ENCODE measurements at places on chromosomes 1 and 21. TPM values are rescaled to one million over a fixed set of nuclear protein-coding genes. Genes with fewer than 3 reads are reported as not detected.

RGS5 gene
- total RNA-seq, result 3.7 TPM

CFAP126 gene
- not detected for total RNA-seq

SLC44A3 gene
- total RNA-seq, result 0.25 TPM

LAMC2 gene
- total RNA-seq, result not detected

MYOM3 gene
- not detected for total RNA-seq

AADACL4 gene
- not detected for total RNA-seq

- H3K4me3 ChIP-seq, result no peak overlapping the region
- peaks cover 3% of the 10 kb centered on the region for H3K4me1 ChIP-seq
- no peak overlapping the region for H3K27ac ChIP-seq
- peaks cover 2% of the 10 kb centered on the region for H3K27me3 ChIP-seq
Measured at GRCh38 chr1:115112496-115113375, 23.4 kb upstream of the TSPAN2 start.

DNA sequence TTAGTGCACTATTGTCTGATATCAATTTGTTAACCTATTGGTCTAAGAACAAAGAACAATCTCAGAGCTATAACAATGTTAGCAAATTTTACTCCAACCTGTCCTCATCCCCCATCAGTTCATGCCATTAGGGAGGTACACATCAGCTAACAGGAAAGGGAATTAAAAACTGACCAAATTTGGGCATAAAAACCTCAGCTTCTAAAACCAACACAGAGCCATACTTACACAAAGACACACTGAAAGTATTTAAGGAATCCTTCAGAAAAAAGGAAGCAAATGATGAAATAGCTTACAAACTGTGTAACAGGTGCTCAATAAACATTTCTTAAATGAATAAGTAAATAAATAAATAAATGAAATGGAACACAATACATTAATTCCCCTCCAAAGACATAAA is 89.2 kb downstream of the TTLL7 start:
- no peaks in the 10 kb centered on the region for H3K4me1 ChIP-seq
- DNase-seq, result no peak
- peaks cover 35% of the 10 kb centered on the region for H3K27me3 ChIP-seq
- no peak overlapping the region for H3K4me3 ChIP-seq
- no peak overlapping the region for H3K27ac ChIP-seq

DNA sequence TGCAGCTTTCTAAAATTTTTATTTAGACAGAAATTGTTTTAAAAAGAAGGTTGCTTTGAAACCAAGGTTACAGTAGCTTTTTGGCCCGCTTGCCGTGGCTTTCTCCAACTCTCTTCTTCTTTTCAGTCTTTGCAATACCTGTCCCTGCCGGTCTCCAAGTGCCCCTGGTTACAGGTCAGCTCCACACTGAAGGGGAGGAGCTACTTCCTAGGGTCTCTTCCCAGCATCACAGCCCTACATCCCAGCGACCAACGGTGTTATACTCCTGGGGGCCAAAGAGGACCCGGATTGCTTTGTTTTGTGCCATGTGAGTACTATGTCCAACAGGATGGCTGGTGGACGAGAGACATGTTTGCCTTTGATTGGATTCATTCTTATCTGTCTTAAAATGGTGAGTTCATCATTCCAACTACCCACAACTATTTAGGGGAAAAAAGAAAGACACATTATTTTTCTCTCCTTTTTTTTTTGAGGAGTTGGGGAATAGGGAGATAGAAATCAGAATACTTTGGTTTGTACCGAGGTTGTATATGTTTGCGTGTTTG is at the start of gene FNDC7:
TSS of gene FNDC7 (plus strand) at position 303 of the 545 bp plus-strand sequence. CDS start at position 329, 26 bp downstream.
- no peak for DNase-seq
- H3K36me3 ChIP-seq, result no peaks in the 10 kb centered on the region
- no peak within 1 kb of the TSS for H3K4me3 ChIP-seq
- peaks cover 6% of the 10 kb centered on the region for H3K27me3 ChIP-seq
- no peak within 1 kb of the TSS for H3K27ac ChIP-seq

- H3K27ac ChIP-seq, result no peak overlapping the region
- no peak overlapping the region for H3K4me3 ChIP-seq
- H3K27me3 ChIP-seq, result no peaks in the 10 kb centered on the region
- H3K36me3 ChIP-seq, result no peaks in the 10 kb centered on the region
Measured at GRCh38 chr1:34057347-34058130, 107.5 kb downstream of the CSMD2 start.

DNA sequence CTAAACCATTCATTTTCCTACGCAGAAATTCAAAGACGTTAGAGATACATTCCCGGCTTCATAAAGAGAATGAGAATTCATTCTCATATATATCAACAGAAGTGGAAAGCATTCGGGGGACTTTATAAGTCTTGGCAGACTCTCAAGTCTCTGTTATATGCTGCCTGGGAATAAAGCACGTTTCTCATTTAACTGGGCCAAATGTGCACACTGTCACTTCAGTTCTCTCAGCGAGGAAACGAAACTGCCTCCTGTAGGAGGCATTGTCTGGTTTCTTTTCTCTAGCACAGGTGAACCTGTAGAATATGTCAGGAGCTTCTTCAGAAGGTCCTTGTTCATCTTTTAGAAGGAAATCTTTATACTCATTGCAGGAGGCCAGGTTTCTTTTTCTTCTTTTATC is 367.6 kb downstream of the PTBP2 start:
- no peaks in the 10 kb centered on the region for H3K27me3 ChIP-seq
- no peaks in the 10 kb centered on the region for H3K36me3 ChIP-seq
- no peak for DNase-seq
- no peak overlapping the region for H3K27ac ChIP-seq

DNA sequence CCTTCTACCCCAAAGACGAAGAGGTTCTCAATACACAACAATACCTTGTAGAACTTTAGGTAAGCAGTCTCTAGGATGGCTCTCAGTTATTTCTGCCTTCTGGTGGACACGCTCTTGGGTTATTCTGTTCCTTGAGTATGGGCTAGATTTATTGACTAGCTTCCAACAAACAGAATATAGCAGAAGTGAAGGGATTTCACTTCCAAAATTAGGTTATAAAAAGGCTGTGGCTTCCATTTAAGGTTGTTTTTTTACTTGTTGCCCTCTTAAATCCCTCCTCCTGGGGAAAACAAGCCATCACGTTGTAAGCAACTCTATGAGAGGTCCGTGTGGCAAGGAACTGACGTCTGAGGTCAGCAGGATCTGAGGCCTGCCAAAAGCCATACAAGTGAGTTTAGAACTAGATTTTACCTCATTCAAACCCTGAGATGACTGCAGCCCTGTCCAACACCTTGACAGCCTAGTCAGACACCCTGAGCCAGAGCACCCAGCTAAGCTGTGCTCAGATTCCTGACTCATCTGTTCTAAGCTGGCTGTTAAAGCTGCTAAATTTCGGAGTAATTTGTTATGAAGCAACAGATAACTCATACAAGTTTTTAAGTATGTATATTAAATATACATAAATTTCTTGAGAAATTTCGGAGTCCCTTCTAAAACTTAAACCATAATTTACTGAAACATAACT is 12.7 kb downstream of the SSX2IP start:
- peaks cover 6% of the 10 kb centered on the region for H3K4me1 ChIP-seq
- peaks cover 19% of the 10 kb centered on the region for H3K36me3 ChIP-seq
- no peak overlapping the region for H3K4me3 ChIP-seq
- DNase-seq, result no peak
- H3K27me3 ChIP-seq, result no peaks in the 10 kb centered on the region

DNA sequence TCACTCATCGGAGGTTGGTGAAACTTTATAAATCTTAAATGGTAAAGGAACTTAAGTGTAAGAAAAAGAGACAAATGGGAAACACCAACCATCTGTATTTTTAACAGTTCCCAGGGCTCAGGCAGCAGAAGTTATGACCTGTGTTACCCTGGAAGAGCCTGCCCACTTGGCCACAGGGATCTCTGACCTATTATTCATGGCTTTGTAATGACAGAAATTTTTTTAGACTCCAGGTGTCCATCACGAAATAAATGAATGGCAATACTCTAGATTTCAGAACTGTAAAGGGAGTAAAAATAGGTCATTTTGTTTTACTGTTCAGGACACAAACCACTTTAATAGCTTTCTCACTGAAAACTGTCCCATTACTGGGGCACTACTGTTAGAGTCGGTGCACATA is 389.8 kb downstream of the VAV3 start:
- no peak overlapping the region for H3K4me3 ChIP-seq
- no peak overlapping the region for H3K27ac ChIP-seq
- DNase-seq, result no peak
- H3K4me1 ChIP-seq, result no peaks in the 10 kb centered on the region
- no peaks in the 10 kb centered on the region for H3K27me3 ChIP-seq

- H3K27ac ChIP-seq, result no peak overlapping the region
- DNase-seq, result no peak
- no peaks in the 10 kb centered on the region for H3K36me3 ChIP-seq
- H3K4me1 ChIP-seq, result peaks cover 32% of the 10 kb centered on the region
- H3K27me3 ChIP-seq, result peaks cover 63% of the 10 kb centered on the region
- H3K4me3 ChIP-seq, result no peak overlapping the region
Measured at GRCh38 chr1:112712191-112712590, 2.9 kb downstream of the PPM1J start.

GRCh38 chr1:56436912-56437417 is 142.4 kb downstream of the PLPP3 start:
- H3K36me3 ChIP-seq, result no peaks in the 10 kb centered on the region
- no peak overlapping the region for H3K4me3 ChIP-seq
- H3K27me3 ChIP-seq, result no peaks in the 10 kb centered on the region
- DNase-seq, result no peak
- no peak overlapping the region for H3K27ac ChIP-seq
- H3K4me1 ChIP-seq, result no peaks in the 10 kb centered on the region

DNA sequence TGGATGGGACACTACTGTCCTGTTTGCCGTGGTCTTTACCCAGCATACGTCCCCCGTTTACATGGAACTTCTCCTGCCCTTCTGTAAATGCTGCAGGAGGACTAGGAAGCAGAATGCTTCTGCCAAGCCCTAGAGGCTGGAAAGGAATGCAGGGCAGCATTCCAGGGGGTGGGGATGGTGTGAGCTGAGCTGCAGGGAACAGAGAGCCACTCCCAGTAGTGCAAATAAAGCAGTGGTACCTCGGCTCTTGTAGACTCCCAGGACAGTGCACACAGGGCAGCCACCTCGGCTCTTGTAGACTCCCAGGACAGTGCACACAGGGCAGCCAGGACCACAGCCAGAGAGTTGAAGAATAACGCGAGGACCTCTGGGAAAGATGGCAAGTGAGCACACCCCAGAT is 35.4 kb downstream of the PTPRU start:
- no peak overlapping the region for H3K27ac ChIP-seq
- H3K27me3 ChIP-seq, result peaks cover 40% of the 10 kb centered on the region
- no peaks in the 10 kb centered on the region for H3K36me3 ChIP-seq
- DNase-seq, result no peak

DNA sequence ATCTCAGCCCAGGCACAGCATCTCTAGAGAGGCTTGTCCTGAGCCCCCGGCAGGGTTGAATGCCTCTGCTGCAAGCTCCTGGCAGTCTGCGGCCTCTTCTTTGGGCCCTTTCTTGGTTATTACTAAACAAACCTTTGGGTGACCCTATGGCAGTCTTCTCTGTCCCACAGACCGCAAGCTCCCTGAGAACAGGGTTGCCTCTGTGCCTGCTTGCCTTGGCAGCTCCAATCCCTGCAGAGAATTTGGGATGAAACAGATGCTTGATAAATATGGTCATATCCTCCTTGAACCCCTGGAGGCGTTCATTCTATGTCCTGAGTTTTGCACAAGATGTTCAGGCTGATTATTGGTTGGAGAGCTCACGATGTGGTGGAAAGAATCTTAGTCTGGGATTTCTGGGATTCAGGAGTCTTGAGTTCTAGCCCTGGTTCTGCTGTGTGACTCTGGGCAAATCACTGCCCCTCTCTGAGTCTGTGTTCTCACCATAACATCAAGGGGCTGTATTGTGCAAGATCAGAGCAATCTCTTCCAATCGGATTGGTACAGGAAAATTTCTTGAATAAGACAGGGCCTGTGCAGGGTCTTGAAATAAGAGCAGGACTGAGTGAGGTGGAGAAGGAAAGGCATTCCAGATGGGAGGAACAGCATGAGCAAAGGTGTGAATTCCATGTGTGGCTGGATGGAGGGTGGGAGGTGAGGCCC is 49.6 kb downstream of the EDN2 start:
- no peaks in the 10 kb centered on the region for H3K4me1 ChIP-seq
- no peak overlapping the region for H3K4me3 ChIP-seq
- no peak for DNase-seq

- H3K4me1 ChIP-seq, result no peaks in the 10 kb centered on the region
- no peak overlapping the region for H3K27ac ChIP-seq
- DNase-seq, result no peak
- H3K4me3 ChIP-seq, result no peak overlapping the region
Measured at GRCh38 chr1:79549201-79549600, 542.7 kb upstream of the ADGRL4 start.

DNA sequence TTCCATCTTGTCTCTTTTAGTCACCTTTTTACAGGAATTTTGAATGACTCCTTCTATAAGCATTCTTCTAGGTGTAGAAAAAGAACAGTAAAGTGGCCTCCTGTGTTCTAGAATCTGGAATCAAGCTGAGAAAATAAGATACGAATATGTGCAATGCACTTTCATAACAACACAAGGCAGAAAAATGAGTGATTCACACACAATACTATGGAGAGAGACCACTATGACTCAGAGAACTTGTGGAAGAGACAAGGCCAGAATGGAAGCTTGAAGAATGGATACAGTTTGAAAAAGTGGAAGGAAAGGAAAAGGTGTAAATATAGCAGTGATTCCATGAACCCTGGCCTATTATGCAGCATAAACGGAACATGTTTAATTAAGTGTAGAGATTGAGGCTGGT is 57.1 kb upstream of the SAMSN1 start:
- peaks cover 3% of the 10 kb centered on the region for H3K36me3 ChIP-seq
- no peak for DNase-seq
- no peaks in the 10 kb centered on the region for H3K27me3 ChIP-seq
- no peak overlapping the region for H3K4me3 ChIP-seq

DNA sequence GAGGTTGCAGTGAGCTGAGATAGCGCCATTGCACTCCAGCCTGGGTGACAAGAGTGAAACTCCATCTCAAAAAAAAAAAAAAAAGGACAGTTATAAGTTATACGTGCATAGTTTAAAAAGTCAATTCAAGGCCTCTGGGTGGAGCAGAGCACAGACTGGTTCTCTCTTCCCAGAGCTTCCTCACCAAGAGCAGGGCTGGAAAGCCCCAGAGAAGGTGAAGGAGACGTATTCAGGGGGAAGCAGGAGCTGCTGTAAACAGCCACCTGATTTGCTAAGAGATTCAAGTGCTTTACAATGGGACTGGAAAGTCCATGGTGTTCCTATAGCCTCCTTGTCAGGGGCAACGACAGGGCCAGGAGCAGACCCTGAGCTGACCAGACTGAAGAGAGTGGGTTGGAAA is 85.0 kb upstream of the LYST start:
- H3K4me3 ChIP-seq, result no peak overlapping the region
- no peaks in the 10 kb centered on the region for H3K36me3 ChIP-seq

GRCh38 chr21:25625036-25625435 is 14.0 kb upstream of the JAM2 start:
- no peaks in the 10 kb centered on the region for H3K4me1 ChIP-seq
- no peaks in the 10 kb centered on the region for H3K36me3 ChIP-seq
- H3K27me3 ChIP-seq, result no peaks in the 10 kb centered on the region

GRCh38 chr1:95169548-95169947 is 52.4 kb downstream of the TLCD4 start:
- no peaks in the 10 kb centered on the region for H3K4me1 ChIP-seq
- H3K36me3 ChIP-seq, result no peaks in the 10 kb centered on the region
- no peak overlapping the region for H3K27ac ChIP-seq
- DNase-seq, result no peak
- H3K4me3 ChIP-seq, result no peak overlapping the region

- peaks cover 2% of the 10 kb centered on the region for H3K27me3 ChIP-seq
- no peak overlapping the region for H3K27ac ChIP-seq
- DNase-seq, result no peak
- no peaks in the 10 kb centered on the region for H3K4me1 ChIP-seq
Measured at GRCh38 chr1:208207388-208208131, 36.6 kb downstream of the PLXNA2 start.
